Esophagus mucosa (tissue), 1 donor: ENCODE measurements at places on chromosomes 5 and 9. TPM values are rescaled to one million over a fixed set of nuclear protein-coding genes. Genes with fewer than 3 reads are reported as not detected.
A peak's percentile ranks its signal among the peaks of the same experiment; 100 is the strongest.

The ARSI gene
- 1.7 TPM for total RNA-seq

The SPATA31D4 gene
- total RNA-seq, result not detected

The RAPGEF1 gene
- total RNA-seq, result 21.0 TPM

DNA sequence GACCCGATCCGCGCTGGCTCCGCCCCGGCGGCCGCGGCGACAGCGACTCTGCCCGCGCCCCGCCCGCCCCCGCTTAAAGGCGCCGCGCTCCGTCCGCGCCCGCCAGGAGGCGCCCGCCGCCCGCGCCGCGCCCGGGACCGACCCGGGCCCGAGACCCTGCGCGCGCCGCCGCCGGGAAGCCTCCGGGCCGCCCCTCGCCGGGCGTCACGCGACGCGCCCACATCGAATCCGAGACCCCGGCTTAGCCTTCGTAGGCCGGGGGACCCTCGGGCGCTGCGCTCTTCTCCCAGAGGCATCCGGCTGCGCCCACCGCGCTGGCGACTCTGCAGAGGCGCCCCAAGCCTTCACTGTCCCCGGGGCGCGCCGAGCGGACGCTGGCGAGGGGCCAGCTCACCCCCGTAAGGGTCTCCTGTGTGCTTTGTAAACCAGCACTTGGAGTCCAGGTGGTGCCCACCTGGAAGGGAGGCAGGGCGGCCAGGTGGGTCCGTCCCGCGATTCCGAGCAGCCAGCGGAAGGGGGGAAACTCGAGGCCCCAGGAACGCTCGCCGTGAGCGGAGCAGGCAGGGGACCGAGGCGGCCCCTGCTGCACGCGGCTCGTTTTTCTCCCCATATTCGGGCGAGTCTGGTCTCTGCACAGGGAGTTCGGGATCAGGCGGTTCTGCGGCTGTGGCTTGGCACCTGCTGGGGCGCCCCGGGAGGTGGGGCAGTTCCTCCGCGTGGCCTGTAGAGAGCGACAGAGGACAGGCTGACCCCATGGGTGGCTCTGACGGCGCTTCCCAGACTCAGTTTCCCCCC lies 423 bp upstream of the ABCA2 start:
- ATAC-seq, result peak; percentile 45

- ATAC-seq, result peak; percentile 67
These were observed 4.2 kb downstream of the ADAM19 start for GRCh38 chr5:157571357-157571827.

DNA sequence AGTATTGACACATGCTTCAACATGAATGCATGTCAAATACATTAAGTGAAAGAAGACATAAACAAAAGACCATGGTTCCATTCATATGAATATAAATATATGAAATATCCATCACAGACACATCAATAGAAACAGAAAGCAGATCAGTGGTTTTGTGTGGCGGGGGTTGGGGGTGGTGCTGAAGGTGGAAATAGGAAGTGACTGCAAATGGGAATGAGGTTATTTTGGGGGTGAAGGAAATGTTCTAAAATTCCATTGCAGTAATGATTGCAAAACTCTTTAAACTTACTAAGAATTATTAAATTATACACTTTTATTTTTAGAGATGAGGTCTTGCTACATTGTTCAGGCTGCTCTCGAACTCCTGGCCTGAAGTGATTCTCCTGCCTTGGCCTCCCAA lies 28.7 kb downstream of the TAF1L start:
- ATAC-seq, result no peak

- peak; percentile 98 for ATAC-seq
These were observed 89.7 kb upstream of the ADRA1B start for GRCh38 chr5:159826351-159827214.

DNA sequence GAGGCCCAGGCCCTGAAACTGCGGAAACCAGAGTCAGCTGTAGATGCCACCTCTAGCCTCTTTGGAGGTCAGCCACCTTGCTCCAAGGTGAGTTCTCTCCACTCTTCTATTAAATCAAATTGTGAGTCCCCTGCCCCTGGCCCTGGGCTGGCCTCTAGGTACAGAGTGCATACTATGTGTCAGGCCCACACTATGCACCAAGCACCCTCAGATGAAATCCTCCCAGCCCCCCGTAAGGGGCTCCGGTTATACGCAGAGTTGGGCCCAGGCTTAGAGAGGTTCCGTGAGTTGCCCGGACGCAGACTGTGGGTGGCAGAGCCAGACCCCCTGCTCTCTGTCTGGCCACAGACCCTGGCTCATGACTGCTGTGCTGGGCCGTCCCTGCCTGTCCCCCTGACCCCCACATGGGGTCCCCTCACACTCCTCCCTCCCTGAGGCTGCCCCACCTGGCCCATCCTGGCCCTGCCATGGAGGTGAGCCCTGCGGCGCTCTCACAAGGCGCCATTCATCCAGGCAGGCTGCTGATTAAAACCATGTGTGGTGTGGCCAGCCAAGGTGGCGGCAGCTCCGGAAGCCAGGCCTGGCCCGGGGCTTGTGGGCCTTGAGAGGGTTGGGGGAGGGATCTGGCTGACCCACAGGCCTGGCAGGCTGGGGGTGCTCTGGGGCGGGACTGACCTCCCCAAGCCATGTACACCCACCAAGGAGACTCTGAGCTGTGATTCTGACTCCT lies 65.5 kb upstream of the SYNPO start:
- ATAC-seq, result peak; percentile 9

DNA sequence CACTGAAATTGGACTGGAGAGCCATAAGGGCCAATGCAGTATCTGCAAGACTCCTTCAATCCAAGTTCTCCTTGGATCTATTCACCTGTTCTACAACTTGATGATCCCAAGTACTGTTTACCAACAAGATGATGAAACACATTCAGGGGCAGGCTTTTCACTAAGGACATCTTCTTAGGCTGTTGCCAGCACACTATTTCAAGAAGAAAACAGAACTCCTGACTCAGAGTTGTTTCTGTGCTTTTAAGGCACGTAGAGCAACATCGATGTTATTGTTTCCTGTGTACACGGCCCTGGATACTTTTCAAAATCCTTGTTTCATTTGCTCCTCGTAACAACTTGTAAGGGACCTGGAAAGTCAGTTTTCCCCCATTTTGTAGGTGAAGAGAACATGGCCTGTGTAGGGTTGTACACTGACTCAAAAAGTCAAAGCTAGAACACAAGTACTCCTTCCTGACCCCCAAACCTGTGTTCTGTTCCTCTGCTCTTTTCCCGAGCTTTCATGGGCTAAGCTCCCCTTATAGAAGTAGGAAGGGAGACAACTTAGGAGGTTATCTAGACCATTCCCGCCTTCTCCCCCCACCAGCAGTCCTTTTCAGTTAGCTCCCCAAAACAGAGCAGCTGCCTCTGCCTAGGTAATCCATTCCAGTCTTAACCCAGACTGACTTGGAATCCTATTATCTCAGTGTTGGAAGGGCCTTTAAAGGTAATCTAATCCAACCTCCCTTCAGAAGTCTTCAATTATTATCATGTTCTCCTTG lies 5.2 kb upstream of the MGAT1 start:
- ATAC-seq, result no peak

DNA sequence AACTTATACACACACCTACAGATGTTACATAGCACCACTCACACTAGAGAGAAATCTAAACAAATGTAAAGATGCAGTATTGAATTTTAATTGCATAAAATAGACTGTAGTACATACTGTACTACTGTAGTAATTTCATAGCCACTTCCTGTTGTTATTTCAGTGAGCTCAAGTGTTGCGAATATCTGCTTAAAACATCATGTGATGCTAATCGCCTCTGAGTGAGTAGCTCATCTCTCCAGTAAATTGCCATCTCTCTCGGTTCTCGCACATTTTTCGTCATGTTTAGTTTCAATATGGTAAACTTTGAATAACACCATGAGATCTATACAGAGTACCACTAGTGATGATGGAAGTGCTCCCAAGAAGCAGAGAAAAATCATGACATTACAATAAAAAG lies 22.0 kb upstream of the ARHGEF28 start:
- ATAC-seq, result no peak
